Hair follicular keratinocyte (primary cell): ENCODE measurements at places on chromosomes 4 and X. TPM values are rescaled to one million over a fixed set of nuclear protein-coding genes. Genes with fewer than 3 reads are reported as not detected.

TLR2 gene
- 9.9 and 31.2 TPM in 2 replicates for total RNA-seq

MMRN1 gene
- total RNA-seq, result not detected in 2 replicates

CLDN22 gene
- not detected in 2 replicates for total RNA-seq

VSIG1 gene
- total RNA-seq, result 0.68 and 0.70 TPM in 2 replicates

FRMPD3 gene
- not detected in 2 replicates for total RNA-seq

KIF4A gene
- total RNA-seq, result 5.2 and 12.3 TPM in 2 replicates

HS6ST2 gene
- total RNA-seq, result 0.23 and 0.38 TPM in 2 replicates

HTN1 gene
- total RNA-seq, result not detected in 2 replicates

CTAG2 gene
- not detected in 2 replicates for total RNA-seq

PAGE4 gene
- total RNA-seq, result not detected in 2 replicates

GPR34 gene
- not detected in 2 replicates for total RNA-seq

PGAM4 gene
- not detected in 2 replicates for total RNA-seq

PHEX gene
- total RNA-seq, result 1.2 and 3.0 TPM in 2 replicates

SLC2A9 gene
- total RNA-seq, result 59.2 and 68.3 TPM in 2 replicates

SPANXN4 gene
- total RNA-seq, result not detected in 2 replicates

PPBP gene
- 0.49 TPM in 1 of 2 replicates, not detected in the other for total RNA-seq

RAB9B gene
- 0.23 and 0.38 TPM in 2 replicates for total RNA-seq

OTC gene
- total RNA-seq, result not detected in 2 replicates

TLR6 gene
- 1.9 and 2.0 TPM in 2 replicates for total RNA-seq

DCAF8L2 gene
- not detected in 2 replicates for total RNA-seq

DCHS2 gene
- 0.08 TPM in 1 of 2 replicates, not detected in the other for total RNA-seq

ADH1C gene
- total RNA-seq, result 0.08 TPM in 1 of 2 replicates, not detected in the other

FRMD7 gene
- total RNA-seq, result not detected in 2 replicates

PCYT1B gene
- 7.2 and 8.8 TPM in 2 replicates for total RNA-seq

MAGED1 gene
- total RNA-seq, result 88.1 and 89.5 TPM in 2 replicates

FREM3 gene
- not detected in 2 replicates for total RNA-seq

MAOB gene
- total RNA-seq, result not detected in 2 replicates

DTHD1 gene
- total RNA-seq, result not detected in 2 replicates

BGN gene
- total RNA-seq, result 0.30 and 1.0 TPM in 2 replicates

TKTL2 gene
- total RNA-seq, result not detected in 2 replicates

EGF gene
- 1.5 and 1.8 TPM in 2 replicates for total RNA-seq

FGB gene
- total RNA-seq, result not detected in 2 replicates

CCKAR gene
- total RNA-seq, result not detected in 2 replicates

EDA2R gene
- 2.0 and 3.2 TPM in 2 replicates for total RNA-seq

CT45A10 gene
- total RNA-seq, result not detected in 2 replicates

NSUN7 gene
- 0.16 and 0.34 TPM in 2 replicates for total RNA-seq

ATP8A1 gene
- under 0.01 and 0.16 TPM in 2 replicates for total RNA-seq

CT45A7 gene
- not detected in 2 replicates for total RNA-seq

DUX4 gene
- total RNA-seq, result not detected in 2 replicates

BEND2 gene
- total RNA-seq, result not detected in 2 replicates

XKRX gene
- 0.08 and 0.16 TPM in 2 replicates for total RNA-seq

INTU gene
- 2.0 TPM in 2 replicates for total RNA-seq

RASGEF1B gene
- total RNA-seq, result 0.53 and 2.3 TPM in 2 replicates

GC gene
- not detected in 2 replicates for total RNA-seq

ARSJ gene
- 16.5 and 20.1 TPM in 2 replicates for total RNA-seq

UVSSA gene
- total RNA-seq, result 3.5 and 7.0 TPM in 2 replicates
